ENCODE measurements at places on chromosomes 5 and 9.

DNA sequence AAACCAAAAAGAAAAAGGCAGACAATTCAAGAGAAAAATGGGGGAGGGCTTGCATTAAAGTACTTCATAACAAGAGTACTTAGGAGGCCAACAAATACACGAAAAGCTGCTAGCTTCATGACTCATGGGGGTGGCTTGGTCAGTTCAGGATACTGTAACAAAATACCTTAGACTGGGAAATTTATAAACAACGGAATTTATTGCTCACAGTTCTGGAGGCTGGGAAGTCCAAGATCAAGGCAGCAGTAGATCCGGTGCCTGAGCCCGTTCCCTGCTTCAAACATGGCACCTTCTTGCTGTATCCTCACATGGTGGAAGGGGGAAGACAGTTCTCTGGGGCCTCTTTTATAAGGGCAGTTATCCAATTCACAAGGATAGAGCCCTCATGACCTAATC is 111.4 kb downstream of the C9orf50 start:
- no peak for DNase-seq

GRCh38 chr5:177303925-177304391 is 359 bp downstream of the PRELID1 start:
- no peak for DNase-seq

DNA sequence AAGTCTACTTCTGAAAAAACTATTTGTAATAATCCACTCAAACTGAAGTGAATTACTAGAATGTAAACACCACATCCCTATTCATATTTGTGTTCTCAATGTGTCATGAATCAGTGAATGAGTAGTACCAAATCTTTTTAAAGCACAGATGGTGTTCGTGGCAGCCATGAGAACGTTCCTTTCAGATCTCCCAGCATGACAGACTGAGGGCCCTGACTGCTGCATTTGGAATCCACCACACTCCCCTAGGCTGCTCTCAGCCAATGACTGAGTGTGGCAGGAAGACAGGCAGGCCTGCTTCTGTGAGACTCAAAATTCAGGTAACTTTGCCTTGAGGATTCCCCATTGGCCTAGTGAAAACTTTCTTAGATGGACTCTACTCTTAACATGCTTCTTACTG is 10.9 kb upstream of the JMY start:
- no peak for DNase-seq

- DNase-seq, result no peak
These were observed 15.4 kb upstream of the KLF9 start for GRCh38 chr9:70429899-70430298.

DNA sequence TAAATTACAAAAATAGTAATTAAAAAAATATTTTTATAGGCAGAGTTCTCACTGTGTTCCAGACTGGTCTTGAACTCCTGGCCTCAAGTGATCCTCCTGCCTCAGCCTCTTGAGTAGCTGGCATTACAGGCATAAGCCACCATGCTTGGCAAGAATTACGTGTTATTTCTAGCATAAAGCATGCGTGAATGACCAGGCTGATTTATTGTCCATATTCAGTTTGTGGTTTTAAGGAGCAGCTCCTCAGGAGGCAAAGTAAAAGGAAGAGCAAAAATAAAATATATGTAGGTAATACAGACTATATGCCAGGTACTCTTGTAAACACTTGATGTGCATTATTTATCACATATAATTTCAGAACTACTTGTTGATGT is 7.1 kb upstream of the CD180 start:
- DNase-seq, result no peak

DNA sequence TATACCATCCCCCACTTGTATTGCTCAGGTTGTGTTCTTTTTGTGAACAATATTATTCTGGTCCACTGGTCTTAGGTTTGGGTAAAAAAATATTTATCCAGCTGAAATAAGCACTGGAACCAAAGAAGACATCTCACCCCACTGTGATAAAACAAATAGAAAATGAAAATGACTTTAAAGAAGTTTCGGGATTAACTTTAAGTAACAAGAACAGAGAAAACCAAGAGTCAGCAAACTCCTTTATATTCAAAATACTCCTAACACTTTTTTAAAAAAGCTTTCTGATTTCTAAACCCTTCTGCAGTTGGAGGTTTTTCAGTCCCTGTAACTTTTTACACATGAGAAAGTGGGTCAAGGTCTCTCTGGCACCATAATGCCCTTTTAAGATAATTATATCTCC is 273.9 kb upstream of the CDH10 start:
- no peak for DNase-seq

- no peak for DNase-seq
These were observed 15.0 kb upstream of the IL12B start for GRCh38 chr5:159345336-159345735.

DNA sequence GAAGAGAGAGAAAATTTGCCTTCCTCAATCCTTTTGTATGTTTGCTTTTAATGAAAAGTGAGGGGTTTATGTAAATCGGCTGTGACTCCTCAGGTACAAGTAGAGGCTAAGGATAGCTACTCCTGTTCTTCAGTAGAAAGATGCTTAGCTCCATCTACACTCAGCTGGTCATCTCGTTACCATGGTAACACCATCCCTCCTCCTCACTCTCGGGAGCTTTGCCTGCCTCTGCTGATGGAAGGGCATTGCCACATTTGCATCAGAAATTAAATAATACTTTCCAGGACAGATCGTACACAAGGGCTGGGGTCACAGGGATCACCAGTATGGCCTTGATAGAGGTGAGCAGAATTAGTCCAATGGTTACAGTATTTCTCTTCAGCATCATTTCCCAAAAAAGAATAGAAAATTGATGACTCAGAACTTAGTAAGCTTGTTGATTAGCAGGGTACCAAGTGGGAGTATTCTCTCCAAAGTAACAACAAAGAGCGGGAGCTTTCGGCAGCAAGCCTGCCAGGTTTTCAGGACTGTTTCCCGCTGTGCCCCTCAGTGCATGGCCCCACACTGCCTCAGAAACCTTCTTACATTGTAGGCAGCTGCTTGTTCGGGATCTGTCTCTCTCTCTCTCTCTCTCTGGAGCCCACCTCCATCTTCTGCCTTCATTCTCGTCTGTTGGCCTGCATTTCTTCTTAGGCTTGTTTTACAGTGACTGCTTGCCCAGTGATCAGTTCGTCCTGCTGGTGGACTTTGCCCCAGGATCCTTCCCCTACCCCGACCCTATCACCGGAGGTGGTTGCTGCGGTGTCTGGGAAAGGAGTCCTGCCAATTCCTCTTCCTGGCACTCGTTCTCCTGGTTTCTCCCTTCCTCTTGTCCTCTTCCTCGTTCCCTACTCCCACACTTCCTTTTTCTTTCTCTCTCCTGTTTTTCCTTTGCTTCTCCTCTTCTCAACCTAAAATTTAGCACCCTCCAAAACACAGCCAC is 51.9 kb upstream of the SNAPC3 start:
- DNase-seq, result no peak

GRCh38 chr5:94267350-94267899 is 351.0 kb downstream of the KIAA0825 start:
- DNase-seq, result no peak

DNA sequence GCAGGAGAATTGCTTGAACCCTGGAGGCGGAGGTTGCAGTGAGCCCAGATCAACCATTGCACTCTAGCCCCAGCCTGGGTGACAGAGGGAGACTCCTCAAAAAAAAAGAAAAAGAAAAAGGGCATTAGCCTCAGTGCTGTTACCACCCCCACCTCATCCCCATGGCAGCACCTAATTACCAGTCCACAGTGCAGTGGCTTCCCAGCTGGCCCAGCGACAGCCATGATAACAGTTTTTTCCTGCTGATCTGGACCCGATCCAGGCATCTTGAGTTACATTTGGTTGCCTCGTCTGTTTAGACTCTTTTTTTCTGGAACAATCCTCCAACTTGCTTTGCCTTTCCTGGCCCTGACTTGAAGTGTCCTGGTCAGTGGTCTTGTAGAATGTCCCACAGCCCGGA is 24.4 kb downstream of the NCS1 start:
- DNase-seq, result no peak

DNA sequence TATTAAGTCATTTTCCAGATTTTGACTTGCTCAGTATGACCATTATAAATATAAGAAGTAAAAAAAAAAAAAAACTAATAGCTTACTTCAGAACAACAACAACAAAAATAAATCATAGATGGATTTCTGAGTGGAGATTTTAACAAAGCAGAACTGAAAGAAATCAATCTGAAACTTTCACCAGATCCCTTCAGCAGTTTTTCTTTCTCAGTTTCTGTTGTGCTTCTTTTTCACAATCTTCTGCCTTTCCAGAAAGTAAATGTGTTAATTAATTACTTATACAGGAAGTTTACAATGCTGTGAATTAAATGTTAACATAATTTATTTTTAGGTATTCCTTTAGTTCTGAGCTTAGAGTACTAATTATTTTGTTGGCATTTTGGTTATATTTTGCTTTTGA is 73.5 kb downstream of the CHSY3 start:
- no peak for DNase-seq

Data from T follicular helper cell (primary cell).